ENCODE measurements at places on chromosomes 3 and 15.

- DNase-seq = no peak
Measured at GRCh38 chr3:142768338-142768737, 44.5 kb downstream of the TRPC1 start.

DNA sequence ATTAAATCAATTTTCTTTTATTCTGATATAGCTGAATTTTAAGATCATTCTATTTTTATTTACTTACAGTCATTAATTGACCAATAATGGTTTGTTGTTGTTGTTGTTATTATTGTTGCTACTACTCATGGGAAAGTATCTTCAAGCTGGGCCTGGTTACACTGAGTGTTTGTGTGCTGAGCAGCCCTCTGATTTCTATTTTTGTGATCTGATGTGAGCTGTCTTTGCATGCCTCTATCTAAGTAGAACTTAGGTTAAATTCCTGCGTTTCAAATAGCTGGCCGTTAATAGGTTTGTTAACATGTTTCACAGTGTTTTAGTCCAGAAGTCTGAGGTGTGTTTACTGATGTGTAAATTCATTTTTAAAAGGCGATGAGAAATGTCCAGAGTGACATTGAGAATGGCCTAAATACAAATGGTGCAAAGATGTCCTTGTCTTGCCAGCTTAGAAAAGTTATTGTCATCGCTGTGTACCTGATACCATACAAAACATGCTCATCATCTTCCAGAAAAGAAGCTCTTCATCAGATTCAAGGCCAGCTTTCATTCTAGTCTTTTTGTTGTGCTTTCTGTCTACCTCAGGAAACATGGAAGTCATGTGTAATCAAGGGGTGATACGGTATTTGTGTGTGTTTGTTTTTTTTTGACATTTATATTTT lies 15.8 kb downstream of the ARIH2 start:
- no peak for DNase-seq

- DNase-seq = peak; percentile 44
Measured at GRCh38 chr3:84958495-84959469, at the start of gene CADM2. TSS of gene CADM2 (plus strand) at chr3:84958989.

- DNase-seq = no peak
Measured at GRCh38 chr3:39428745-39429201, 22.3 kb downstream of the RPSA start.

GRCh38 chr3:47176582-47176981 lies 12.7 kb upstream of the SETD2 start:
- no peak for DNase-seq

GRCh38 chr15:94263341-94264273 lies 32.2 kb downstream of the MCTP2 start:
- no peak for DNase-seq

DNA sequence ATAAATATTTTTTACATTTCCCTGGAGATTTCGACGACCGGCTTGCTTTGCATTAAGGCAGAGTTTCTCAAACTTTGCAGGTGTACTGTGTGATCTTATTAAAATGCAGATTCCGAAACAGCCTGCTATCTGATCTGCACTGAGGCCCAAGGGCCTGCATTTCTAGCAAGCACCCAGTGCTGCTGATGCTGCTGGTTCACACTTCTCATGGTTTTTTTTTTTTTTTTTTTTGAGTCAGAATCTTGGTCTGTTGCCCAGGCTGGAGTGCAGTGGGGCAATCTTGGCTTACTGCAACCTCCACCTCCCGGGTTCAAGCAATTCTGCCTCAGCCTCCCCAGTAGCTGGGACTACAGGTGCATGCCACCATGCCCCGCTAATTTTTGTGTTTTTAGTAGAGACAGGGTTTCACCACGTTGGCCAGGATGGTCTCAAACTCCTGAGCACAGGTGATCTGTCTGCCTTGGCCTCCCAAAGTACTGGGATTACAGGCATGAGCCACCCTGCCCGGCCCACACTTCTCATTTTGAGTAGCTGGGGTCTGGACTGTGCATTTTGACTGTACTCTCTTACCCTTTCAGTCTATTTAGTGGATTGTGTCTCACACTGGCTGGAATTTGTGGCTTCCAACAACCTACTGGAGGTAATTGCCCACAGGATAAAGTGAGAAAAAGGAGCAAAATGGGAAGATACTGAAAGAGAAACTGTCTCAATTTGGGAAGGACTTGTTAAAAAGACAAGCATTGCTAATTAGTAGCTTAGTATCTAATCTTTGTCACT lies 94.1 kb downstream of the ITPR1 start:
- DNase-seq = no peak

DNA sequence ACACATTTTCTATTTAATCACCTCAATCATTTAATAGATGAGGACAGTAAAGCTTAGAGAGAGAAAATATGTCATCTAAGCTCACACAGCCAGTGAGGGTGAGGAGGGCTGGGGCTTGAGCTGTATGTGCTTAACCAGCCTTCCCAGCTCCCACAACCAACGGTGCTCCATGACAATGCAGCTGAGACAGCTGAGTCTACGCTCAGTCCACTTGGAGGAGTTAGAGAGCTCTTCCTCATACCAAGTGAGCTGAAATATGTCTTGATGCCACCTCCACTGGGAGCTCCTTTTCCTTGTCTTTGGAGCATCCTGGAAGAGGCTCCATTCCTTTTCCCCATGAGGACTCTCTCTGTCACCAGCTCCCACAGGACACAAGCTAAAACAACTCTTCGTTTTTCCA lies 9.3 kb downstream of the HOMER2 start:
- peak; percentile 28 for DNase-seq

DNA sequence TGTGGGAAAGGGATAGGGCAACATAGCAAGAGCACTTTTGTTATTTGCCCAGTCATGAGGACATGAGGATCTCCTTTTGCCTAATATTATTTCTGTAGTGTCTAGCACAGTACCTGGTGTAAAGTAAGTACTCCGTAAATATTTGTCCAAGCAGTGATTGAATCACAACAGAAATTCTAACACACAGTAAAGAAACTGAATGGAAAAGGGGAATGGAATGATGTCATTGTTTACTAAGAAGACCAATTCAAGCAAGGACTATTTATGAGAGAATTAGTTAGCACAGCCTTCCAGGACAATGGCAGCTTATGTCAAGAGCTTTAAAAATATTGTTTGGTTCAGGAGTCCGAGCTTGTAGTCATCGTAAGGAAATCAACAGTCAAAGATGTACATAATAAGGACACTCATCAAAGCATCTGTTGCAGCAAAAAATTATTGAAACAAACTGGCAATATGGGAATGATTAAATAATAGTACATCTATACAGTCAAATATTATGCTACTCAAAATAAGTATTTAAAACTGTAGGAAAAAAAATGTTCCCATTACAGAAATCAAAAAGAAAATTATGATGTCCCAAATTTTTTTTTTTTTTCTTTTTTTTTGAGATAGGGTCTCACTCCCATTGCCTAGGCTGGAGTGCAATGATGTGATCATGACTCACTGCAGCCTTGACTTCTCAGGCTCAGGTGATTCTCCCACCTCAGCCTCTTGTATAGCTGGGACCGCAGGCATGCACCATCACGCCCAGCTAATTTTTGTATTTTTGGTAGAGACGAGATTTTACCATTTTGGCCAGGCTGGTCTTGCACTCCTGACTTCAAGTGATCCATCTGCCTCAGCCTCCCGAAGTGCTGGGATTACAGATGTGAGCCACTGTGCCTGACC lies 17.9 kb downstream of the CAPN7 start:
- DNase-seq = no peak

DNA sequence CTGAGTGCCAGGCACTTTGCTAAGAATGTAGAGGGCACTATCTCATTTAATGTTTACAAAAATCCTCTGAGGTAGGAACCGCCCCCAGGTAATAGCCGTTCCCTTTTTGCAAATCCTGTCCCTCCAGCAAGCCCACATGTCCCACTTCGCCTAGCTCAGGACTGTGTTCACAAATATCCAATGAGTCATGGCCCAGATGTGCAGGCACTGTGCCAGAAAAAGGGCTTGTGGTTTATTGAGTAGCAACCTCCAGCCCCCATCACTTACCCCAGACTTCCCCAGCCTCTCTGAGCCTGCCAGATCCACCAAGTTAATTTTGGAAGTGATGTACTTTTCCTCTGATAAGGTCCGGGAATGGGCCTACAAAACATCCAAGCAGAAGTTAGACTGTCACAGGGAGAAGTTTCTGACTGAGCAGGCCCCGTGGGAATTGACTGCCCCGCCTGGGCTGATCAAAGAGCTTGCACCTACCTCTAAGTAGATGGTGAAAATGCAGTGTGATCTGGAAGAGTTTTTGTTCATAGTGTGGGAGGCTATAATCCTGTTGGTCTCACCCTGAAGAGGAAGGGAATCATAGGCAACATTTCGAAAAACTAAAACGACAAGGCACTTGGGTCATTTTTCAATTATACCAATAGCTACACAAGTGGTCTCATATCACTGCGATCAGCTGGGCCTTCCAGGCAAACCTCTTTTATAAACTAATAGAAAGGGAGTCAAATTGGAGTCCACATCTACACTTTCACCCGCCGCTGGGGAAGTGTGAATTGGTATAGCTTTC lies 15.7 kb downstream of the KIF9 start:
- peak; percentile 94 for DNase-seq

GRCh38 chr3:67998281-67998680 lies 343.9 kb upstream of the SUCLG2 start:
- DNase-seq = peak; percentile 56

- DNase-seq = peak; percentile 56
Measured at GRCh38 chr3:23741036-23741706, 64.6 kb upstream of the UBE2E1 start.

DNA sequence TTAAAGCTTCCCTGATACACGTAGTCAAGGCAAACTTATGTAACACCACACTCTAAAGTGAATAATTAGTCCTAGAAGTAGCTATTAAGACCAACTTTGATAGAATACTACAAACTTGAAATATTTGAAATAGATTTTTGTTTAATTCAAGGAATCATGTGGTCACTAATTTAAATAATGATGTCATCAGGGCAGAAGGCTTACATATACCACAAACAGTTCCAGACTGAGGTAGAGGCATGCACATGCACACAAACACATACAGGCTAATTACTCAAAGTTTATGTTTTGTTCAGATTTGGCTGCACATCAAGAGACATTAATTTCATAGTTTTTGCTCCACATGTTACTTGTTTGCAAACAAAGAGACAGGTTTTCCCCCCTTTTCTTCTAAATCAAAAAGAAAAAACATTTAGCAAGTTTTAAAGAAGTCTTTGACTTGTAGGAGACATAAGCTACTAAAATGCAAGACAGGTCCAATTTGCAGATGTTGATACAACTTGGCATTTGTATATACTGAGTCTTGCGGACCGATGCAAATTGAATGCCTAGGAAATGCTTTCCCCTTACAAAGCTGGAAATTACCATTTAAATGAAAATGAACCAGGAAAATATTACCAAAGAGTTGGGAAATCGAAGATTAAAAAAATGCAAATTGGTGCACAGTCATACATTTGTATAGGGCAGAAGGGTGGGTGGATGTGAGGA lies 594.8 kb downstream of the MAGI1 start:
- no peak for DNase-seq

- peak; percentile 64 for DNase-seq
Measured at GRCh38 chr3:193040836-193041672, 123.4 kb upstream of the MB21D2 start.

- no peak for DNase-seq
Measured at GRCh38 chr3:37970802-37971201, 19.8 kb upstream of the VILL start.

- no peak for DNase-seq
Measured at GRCh38 chr15:28060005-28060404, 39.1 kb downstream of the OCA2 start.

DNA sequence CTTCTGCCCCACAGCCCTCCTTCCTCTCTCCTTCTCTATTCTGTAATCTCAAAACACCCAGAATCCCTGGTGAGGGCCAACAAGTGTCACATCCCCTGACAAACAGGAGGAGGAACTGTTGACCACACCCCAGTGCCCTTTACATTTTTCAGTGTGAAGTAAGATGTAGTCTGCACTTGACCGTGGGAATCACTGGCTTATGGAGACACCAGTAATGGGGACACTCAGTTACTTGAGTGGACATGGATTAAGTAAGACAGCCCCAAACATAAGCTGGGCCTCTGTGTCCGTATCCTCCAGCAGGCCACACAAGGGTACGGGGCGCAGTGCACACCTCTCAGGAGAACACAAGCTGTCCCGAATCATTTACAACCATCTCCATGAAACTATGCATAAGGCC lies 28.4 kb upstream of the LIMD1 start:
- DNase-seq = no peak

DNA sequence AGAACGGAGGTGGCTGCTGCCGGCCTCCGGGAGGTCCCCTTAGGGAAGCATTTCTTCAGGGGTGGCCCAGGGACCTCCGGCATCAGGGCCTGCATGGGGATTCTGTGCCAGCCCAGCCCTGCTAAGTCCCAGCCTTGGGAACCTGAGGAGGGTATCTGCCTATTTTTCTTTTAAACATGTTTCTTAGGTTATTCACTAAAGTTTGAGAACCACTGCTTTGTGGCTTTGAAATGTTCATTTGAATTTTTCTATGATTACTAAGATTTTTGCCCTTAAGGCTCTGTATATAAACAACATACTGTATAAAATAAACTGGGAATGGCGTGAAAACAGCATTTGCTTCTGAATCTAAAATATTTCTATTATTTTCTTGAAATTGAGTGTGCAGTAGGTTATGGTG lies 24.4 kb downstream of the FAN1 start:
- DNase-seq = no peak

- DNase-seq = no peak
Measured at GRCh38 chr3:15495461-15496340, 25.8 kb downstream of the COLQ start.

DNA sequence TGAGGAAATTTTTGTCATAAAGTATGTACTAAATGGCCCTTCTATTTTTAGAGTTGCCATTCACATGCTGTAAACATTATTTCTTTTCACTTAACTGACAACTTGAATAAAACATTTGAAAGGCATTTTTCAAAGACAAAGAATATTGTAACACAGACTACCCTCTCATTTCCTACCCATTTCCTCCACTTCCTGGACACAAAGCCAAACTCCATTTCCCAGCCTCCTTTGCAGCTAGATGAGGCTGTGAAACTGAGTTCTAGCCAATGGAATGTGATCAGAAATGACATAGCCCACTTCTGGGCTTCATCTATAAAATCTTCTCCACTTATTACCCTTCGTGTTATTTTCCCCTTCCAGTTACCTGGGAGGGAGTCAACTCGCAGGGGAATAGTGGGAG lies 288.9 kb upstream of the DPH6 start:
- DNase-seq = no peak

GRCh38 chr3:4821975-4822374 lies 157.3 kb upstream of the BHLHE40 start:
- DNase-seq = no peak

GRCh38 chr3:69439643-69440270 lies 53.9 kb upstream of the FRMD4B start:
- DNase-seq = peak; percentile 54

- peak; percentile 63 for DNase-seq
Measured at GRCh38 chr3:8385848-8386620, 115.6 kb upstream of the LMCD1 start.

DNA sequence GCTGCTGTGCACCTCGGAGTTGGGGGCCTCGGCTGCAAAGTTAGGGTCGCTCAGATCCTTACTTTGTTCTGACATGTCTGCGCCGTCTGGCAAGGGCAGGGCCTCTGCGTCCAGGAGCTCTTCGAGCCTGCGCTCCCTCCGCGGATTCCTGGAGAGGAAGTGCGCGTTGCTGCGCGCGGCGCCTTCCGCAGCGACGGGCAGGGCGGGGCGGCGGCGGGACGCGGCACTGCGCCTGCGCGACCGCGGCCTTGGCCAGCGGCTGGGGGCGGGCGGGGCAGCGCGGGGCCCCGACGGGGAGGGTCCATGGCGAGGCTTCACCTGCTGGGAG lies at the start of gene NDN:
Gene NDN (minus strand): TSS at position 163 of the 328 bp plus-strand sequence. CDS start 88 bp downstream, at position 75.
- no peak for DNase-seq
